ENCODE measurements at places on chromosomes 3 and 15.

DNA sequence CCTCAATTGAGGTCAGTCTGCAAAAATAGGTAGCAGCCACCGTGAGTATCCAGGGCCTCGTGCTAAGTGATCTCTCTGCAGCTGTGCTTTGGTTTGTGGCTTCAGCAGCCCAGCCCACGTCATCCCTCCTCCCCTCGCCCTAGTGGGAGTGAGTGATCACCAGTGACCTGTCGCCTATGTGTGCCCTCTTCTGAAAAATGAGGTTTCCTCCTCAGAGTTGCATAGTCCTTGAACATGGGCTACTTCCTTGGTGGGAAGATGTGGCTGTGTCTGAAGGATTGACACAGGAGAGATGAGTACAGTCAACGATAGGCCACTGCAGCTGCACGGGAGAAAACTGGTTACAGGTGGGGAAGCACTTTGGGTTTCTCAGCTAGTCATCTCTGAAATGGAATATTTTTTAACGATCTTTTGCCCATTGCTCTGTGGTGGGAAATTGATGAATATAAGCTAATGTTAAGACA, 144.8 kb upstream of the BHLHE40 start:
- peak; percentile 86 for DNase-seq

- no peak for DNase-seq
Observed at GRCh38 chr15:80492874-80493273, 88.7 kb downstream of the ARNT2 start.

DNA sequence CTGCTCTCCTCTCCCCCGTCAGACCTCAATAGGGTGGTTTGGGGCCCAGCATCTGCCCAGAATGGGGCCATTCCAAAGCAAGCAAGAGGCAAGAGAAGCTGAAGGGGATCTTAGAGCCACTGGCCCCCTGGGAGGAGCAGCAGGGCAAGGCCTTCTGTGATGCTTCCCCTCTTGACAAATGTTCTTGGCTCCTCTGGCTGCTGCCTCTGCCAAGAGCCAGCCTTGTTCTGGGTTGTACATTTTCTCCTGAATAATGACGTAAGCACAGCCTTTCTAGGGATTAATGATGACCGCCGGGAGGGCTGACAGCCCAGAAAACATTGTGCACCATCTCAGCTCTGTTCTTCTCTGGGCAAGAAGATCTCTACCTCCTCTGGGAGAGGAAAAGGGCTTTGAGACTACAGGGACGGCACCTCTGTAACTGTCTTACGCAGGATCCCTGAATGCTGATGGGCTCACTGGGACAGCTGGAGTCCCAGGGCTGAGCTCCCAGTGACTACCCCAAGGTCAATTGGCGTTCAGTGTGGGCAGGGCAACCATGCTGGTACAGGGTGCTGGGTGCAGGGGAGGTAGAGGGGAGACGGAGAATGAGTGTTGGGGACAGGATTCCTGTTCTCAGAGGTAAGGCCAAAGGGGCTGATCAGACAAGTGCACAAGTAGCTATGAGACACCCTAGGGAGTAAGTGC, 253.3 kb downstream of the FAM43A start:
- DNase-seq: no peak

DNA sequence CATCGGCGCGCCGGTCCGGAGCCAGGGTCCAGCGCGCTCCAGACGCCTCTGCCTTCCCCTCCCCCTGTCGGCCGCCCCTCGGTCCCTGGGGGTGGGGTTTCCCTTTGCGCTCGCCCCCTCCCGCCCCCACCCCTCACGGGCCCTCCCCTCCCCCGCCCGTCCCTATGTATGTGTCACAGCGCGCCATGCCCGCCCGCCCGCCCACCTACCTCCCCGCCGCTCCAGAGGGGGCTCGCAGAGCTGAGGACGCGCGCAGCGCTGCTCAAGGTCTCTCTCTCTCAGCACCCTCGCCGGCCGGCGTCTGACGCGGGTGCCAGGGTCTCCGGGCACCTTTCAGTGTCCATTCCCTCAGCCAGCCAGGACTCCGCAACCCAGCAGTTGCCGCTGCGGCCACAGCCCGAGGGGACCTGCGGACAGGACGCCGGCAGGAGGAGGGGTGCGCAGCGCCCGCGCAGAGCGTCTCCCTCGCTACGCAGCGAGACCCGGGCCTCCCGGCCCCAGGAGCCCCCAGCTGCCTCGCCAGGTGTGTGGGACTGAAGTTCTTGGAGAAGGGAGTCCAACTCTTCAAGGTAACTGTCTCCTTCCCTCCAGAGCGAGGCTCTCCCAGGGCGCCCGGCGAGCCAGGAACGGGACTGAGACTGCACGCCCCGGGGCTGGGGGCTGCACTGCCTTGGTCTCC, at the start of gene ACAN:
TSS of gene ACAN (plus strand) at position 196 of the 679 bp plus-strand sequence. CDS start 32,771 bp downstream, outside the sequence.
- no peak for DNase-seq

DNA sequence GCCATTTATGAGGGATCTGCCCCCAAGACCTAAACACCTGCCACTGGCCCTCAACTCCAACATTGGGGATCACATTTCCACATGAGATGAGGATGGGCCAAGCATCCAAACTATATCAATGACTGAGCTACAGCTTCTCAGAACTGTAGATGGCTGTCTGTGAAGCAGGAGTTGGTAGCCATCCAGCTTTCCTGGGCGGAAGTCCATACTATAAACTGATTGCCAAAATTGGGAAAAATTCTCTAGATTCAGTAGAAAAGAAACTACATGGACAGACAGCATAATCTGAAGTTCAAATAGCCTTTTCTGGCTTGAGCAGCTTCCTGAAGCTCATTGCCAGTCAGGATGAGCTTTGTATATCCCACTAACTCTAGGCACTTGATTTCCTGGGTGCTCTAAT, 214.7 kb upstream of the ZBTB20 start:
- DNase-seq: no peak

DNA sequence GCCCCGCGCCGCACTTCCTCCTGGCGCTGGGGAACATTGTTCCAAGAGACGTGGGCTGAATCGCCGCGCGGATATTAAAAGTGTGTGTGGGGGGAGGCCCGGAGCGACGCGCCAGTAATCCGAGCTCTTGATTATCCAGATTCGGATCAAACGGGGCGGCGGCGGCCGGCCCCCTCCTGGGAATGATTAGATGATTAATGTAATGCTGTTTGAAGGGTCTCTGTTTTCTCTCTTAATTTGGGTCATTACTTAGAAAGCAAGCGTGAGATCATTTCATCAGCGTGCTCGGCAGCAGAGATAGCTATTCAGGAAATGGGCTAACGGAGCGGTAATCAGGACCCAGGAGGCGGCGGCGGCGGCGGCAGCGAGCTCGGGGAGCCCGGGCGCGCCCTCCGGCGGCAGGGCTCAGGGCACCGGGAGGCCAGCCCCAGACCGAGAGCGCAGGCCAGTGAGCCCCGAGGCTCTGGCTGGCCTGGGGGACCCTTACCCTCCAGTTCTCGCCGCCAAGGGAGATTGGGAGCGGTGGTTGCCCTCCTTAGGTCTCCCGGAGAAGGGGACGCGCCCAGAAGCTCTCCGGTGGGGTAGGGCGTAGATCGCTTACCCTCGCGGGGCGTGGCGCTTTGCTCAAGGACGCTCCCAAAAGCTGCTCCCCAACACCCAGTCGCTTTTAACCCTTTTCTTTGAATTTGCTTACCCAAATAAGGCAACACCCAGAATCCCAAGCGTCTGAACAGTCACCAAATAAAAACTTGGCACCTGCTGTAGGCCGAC, 4.5 kb downstream of the FEZF2 start:
- DNase-seq: no peak

DNA sequence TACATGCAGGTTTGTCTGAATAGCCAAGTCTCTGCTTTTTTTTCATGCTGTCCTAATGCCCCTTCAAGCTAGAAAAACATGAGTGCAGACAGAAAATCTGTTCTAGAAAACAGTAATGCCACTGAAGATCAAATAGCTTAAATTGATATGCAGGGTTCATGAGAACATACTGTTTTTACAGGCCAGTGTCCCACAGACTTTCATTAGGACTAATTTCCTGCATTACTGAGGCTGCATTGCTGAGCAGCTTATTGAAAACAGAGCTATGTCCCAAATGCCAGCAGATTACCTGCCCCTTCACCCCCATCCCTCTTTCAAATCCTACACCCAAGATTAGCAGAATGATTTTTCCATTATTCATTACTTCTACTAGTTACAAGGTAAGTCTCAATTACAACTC, 665 bp downstream of the TM4SF18 start:
- DNase-seq: no peak

DNA sequence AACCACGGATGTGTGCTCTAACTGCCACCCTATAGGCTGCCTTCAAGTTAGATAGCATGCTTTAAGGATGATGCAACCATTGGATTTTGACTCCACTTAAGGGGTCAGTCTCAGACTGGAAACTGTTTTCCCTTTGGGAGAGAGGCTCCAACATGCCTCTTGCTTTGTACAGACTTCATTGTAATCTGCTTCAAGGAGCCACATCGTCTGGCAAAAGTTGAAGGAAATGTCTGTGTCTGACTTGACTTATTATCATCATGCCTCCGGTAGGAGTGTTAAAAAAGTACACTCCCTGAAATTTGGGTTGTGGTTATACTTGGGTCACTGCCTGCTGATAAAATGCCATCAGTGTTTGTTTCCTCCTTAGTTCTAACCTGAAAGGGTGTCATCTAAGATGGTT, 245.4 kb upstream of the CDIN1 start:
- DNase-seq: no peak

- no peak for DNase-seq
Observed at GRCh38 chr3:140351466-140351865, 326.4 kb upstream of the TRIM42 start.
